Hepatic stellate cell (primary cell): ENCODE measurements at places on chromosomes 11 and 22.
A peak's percentile ranks its signal among the peaks of the same experiment; 100 is the strongest.

DNA sequence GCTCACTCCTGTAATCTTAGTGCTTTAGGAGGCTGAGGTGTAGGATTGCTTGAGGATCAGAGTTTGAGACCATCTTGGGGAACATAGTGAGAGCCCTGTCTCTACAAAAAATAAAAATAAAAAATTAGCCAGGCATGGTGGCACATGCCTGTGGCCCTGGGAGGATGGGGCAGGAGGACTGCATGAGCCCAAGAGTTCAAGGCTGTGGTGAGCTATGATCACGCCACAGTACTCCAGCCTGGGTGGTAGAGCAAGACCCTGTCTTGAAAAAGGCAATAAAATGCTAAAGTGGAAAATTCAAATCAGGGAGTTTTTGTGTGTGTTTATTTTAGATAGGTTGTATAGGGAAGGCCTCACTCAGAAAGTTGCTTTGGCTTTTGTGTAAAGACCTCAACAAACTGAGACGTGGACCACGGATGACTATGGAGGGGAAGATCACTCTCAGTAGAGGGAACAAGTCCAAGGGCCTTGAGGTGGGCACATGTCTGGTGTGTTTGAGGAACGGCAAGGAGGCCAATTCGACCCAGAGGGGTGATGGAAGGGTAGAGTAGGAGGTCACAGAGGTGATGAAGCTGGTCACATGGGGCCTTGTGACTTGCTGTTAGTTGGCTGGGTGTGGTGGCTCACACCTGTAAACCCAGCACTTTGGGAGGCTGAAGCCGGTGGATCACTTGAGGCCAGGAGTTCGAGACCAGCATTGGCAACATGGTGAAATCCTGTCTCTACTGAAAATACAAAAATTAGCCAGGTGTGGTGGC is 35.7 kb downstream of the WEE1 start:
- DNase-seq = no peak

GRCh38 chr22:42661985-42662831 is 13.0 kb upstream of the CYB5R3 start:
- DNase-seq = peak; percentile 86

DNA sequence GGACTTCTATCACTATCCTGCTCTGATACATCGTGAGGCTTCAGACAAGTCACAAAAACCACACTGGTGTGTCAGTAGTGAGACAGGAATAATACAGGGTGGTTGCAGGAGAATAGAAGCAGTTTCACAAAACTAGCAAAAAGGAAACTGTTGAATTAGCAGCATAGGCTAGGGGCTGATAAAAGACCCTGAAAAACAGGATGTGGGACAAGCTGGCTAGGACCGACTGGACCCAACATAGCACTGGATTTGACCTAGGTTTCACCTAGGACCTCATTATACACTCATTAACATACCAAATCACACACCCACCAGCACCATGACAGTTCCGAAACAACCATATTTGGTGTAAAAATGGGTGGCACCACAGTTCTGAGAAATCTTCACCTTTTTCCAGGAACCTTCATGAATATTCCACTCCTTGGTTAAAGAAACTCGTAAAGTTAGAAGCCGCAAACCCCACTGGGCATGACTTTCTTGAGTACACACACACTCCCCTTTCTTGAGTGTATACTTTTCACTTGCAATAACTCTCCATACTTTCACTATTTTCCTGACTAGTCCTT is 76.2 kb downstream of the SLC1A2 start:
- no peak for DNase-seq

DNA sequence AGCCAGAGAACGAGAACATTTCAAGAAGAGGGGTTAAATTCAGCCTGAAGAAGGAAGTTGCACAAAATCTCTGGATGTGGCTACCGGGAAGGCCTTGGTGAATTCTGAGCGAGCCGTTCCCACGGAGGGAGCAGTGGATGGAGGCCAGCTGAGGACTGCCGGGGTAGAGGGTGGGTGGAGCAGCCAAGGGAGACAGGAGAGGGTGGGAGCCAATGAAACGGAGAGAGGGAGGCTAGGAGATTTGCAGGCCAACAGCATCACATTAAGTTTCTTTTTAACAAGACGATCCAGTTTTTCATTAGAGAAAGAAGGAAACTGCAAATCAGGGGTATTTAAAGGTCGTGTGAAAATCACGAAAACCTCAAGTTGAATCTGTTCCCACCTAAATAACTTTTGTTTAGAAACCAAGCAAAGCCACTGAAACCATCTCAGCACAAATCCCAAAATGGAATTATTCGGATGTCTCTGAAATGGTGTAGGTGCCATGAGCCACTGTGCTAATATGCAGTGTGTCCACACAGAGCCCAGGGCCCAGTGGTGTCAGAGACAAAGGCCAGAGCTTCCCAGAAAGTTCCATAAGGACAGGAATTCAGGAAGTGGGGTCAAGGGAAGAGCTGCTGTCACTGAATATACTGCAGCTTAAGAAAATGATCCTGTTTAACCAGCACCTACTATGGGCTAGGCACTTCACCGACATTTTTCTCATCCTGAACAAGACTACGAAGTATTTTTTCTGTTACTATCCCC is 59.7 kb upstream of the SLC35C1 start:
- peak; percentile 19 for DNase-seq

DNA sequence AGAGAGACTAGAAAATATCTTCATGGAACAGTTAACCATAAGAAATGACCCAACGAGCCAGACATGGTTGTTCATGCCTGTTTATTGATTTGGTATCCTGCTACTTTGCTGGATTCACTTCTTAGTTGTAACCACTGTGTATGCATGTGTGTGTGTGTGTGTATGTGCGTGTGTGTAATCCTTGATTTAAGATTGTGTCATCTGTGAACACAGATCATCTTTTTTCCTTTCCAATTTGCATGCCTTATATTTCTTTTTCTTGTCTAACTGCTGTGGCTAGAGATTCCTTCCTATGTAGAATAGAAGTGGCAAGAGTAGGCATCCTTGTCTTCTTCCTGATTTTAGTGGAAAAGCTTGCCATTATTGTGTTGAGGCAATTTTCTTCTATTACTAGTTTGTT is 16.4 kb upstream of the CLTCL1 start:
- DNase-seq = no peak

- no peak for DNase-seq
These were observed 19.6 kb upstream of the DLAT start for GRCh38 chr11:112005422-112006094.

DNA sequence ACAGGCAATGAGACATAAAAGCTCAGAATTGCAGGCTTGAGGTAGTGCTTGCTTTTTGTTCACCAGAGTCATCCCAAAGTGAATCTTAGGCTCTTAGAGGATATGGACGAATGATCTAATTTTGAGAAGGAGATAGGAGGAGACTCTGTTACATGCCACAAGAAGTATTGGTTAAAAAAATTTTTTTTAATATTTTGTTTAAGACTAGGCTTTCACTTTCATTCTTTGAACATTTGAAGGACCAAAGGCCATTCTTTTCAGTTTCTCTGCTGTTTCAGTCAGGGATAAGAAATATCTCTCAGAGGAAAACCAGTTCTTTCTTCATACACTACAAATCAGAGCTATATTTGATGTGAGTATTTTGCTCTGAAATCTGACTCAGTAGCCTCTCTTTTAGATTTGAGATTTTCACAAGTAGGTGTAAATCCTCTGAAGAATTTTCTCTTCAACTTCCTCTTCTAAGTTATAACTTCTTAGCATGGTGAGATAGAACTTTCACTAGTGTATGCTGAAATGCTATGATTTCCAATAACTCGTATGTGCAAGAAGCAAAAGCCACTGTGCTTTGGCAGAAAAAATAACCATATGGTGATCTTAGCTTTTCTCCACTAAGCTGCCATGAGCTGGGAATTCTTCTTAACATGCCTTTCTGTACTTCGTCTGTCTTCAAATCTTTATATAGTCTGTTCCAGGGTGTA is 24.1 kb upstream of the FAM181B start:
- no peak for DNase-seq

DNA sequence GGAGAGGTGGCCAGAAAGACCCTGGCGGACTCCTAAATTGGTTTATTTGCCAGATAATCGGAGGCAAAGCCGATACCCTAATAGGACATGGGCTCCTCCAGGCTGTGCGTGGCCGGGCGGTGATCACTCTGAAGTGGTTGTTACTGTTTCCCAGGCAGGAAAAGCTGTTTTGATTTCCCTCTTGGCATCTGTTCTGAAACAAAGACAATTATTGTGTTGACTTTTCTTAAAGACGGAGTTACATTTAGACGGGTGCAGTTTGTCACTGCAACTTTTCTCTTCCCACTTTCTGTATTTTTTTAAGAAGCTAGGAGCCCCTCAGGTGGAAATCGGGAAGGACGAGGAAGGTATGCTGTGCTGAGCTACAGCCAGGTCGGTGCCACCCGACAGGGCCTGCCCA is 1288.4 kb downstream of the BRD1 start:
- DNase-seq = no peak

DNA sequence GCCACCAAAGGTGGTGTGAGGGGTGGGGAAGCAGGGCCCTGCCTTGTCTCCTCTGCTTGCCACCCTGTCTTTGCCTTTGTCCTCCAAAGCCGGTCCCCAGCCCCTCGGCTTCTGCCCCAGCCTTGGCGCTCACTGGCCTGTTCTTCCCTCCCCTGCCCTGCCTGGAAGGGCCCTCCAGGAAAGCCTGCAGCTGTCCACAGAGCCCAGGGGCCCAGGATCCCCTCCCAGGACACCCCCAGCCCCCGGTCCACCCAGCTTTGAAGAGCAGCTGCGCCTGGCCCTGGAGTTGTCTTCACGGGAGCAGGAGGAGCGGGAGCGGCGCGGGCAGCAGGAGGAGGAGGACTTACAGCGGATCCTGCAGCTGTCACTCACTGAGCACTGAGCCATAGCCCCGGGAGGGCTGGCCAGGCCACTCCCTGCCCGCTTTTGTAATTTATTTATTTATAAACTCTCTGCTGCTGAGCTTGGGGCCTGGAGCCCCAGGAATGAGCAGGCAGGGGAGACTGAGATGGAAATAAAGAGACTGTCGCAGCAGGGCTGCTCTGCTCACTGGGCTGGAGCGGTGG is 1.3 kb upstream of the SSH3 start:
- no peak for DNase-seq

- DNase-seq = peak; percentile 35
These were observed 40.0 kb downstream of the TENM4 start for GRCh38 chr11:79400717-79401330.

DNA sequence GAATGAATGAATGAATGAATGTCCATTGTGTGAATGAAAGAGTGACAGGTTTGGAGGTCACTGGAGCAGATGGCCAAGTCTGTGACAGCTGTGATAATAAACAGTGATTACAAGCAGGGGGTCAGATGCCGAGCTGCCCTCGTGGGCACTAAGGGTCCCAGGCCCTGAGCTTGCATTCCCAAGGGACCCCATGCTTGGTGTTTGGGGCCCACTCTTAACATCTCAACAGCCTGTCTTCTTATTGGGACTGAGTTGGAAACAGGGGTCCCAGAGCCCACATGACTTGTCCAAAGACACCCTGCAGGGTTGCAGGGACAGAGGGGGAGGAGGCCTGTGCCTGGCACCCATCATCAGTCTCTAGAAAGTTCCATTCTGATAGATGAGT is 12.0 kb upstream of the ANO1 start:
- DNase-seq = no peak

- DNase-seq = no peak
These were observed 40.8 kb downstream of the RIBC2 start for GRCh38 chr22:45454275-45454674.

DNA sequence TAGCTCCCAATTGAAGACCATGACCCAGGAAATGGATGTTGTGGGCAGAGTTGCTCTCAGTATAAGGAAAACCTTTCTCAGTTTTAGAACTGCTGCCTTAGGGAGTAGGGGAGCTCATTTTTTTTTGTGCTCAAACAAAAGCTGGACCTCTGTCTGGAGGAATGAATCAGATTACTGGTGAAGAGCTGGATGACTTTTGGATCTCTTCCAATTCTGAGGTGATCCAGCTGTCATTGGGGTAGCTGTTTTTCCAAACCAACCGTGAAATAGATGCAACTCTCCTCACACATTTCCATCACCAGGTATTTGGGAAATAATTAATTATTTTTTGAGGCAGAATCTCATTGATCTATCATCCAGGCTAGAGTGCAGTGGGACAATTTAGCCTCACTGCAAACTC is 251.3 kb upstream of the PLET1 start:
- no peak for DNase-seq

DNA sequence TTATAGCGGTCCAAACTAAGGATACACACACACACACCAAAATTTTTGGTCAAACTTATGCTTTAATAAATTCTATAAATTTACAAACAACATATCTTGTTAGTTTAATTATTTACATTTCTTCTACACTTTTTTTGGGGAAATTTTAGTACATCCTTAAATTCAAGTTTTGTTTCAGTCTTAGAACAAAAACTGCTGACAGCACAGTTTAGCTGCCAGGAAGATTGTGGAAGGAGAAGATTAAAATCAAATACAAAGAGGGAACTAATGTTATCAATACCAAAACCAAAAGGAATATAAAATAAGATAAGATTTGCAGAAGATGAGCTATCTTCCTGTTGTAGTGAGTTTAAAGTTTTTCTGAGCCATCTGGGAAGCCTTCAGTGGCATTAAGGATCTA is 368.8 kb downstream of the AASDHPPT start:
- no peak for DNase-seq

GRCh38 chr11:34358258-34358727 is 483 bp upstream of the ABTB2 start:
- peak; percentile 29 for DNase-seq

- DNase-seq = no peak
These were observed 15.8 kb downstream of the MYH9 start for GRCh38 chr22:36371920-36372319.

GRCh38 chr11:2807801-2808241 is 77.8 kb downstream of the CDKN1C start:
- no peak for DNase-seq

GRCh38 chr11:42422090-42422489 is 889.7 kb upstream of the API5 start:
- no peak for DNase-seq

DNA sequence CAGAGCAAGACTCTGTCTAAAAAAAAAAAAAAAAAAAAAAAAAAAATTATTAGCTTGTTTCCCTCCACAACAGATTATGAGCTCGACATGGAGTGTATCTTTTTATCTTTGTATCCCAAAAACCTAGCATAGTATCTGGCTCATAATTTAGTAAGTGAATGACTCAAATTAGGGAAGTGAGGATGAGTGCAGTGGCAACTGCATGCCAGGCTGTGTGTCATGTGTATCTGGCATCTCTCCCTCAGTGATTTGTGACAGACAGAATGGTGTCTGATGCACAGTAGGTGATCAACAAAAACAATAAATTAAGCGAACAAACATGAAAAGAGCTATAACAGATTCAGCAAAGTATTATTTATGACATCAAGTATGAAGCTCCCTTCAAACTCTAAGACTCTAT is 7.2 kb downstream of the STK33 start:
- DNase-seq = no peak

DNA sequence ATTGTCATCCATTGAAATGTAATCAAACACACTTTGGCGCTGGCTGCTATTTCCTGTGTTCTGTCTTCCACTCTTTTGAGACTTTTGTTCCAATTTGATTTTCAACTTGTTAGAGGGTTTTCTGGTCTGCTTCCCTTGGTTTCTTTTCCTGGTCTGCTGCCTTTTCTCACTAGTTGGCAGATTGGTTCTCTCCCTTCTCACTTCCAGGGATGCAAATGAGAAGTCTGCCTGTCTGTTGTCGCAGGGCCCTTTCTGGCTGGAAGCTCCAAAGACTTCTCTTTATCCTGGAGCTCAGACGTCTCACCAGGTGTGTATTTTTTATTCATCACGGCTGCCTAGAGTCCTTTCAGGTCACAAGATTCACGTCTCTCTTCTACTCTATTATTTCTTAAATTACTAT is 84.0 kb downstream of the RPS6KA4 start:
- DNase-seq = no peak
